Tibial artery (tissue), 4 donors: ENCODE measurements at places on chromosomes 16 and 17.

GRCh38 chr16:29696881-29697331 lies 17.9 kb downstream of the QPRT start:
- no peak for DNase-seq

DNA sequence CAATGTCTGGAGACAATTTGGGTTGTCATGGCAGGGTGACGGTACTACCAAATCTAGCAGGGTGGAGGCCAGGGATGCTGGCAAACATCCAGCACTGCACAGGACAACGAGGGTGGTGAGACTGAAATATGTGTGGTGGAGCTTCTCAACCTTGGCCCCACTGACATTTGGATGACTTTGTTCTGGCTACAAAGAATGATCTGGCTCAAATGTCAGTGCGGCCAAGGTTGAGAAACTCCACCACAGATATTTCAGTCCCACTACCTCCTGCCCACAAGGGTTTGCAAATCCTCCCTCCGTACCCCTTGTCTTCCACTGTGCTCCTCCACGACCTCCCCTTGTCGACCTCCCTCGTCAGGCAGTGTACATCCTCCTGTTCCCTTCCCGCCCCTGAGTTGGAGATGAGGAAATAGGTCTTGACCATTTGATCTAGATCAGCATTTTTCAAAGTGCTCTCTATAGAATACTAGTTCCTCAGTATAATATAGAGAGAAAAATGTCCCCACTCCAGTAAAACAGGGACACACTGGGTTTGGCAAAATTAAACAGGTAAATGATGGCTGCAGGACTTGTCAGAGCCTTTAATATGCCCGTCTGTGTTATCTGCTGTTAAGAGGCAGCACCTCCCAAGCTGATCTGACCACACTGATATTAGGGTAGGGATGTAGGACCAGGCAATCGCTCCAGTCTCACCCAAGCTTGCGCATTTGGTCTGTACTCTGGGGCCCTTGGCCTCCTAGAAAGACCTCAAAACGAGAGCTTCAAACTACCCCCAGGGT lies 6.8 kb downstream of the OSGIN1 start:
- no peak for DNase-seq

DNA sequence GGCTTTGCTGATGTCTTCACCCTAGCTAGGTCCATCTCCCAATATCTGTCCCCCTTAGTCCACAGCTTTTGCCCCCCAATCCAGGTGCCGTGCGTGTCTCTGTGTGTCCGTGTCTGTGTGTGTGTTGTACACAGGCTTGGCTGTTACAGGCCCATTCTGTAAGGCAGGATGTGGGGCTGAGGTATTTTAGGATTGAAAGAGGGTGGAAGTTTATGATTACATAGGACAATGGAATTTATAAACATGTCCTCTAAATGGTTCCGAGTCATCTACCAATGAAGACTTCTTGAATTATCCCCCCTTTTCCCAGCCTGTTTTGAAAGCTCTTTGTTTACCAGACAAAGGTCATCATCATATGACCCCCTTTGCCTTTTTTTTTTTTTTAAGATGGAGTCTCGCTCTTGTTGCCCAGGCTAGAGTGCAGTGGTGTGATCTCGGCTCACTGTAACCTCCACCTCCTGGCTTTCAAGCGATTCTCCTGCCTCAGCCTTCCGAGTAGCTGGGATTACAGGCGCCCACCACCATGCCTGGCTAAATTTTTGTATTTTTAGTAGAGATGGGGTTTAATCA lies 21.9 kb downstream of the ACE start:
- DNase-seq: no peak

GRCh38 chr17:74043976-74044375 lies 159.5 kb upstream of the RPL38 start:
- no peak for DNase-seq

- no peak for DNase-seq
These were observed 73.3 kb downstream of the ABCC1 start for GRCh38 chr16:16022683-16023064.

- no peak for DNase-seq
These were observed 16.6 kb downstream of the PLXDC1 start for GRCh38 chr17:39134878-39135277.

- no peak for DNase-seq
These were observed 177.1 kb downstream of the MSI2 start for GRCh38 chr17:57433452-57433851.

DNA sequence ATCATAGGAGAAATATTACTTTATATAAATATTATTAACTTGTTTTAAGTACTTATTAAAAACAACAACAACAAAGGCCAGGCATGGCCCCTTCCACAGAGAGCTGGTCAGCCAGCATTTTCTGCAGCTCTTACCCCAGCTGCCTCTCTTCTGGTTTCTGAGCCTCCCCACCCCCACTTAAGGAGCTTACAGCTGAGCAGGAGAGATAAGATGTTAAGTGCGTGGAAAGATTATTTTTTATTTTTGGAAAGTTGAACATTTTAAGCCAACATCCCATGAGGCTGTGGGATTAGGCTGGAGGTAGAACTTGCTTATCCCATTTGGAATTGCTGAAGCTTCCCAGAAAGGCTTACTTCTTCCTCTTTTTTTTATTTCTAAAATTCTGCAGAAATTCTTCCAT lies 401.2 kb downstream of the SEC14L1 start:
- DNase-seq: no peak

GRCh38 chr17:65794572-65794971 lies 233.1 kb upstream of the AXIN2 start:
- no peak for DNase-seq

- no peak for DNase-seq
These were observed 50.8 kb downstream of the MYO1D start for GRCh38 chr17:32826076-32826475.

- no peak for DNase-seq
These were observed 253.3 kb downstream of the SOX9 start for GRCh38 chr17:72373910-72374741.

GRCh38 chr16:68681038-68681437 lies 35.9 kb downstream of the CDH3 start:
- no peak for DNase-seq

- DNase-seq: no peak
These were observed 239.9 kb upstream of the DYNLRB2 start for GRCh38 chr16:80300876-80301275.

DNA sequence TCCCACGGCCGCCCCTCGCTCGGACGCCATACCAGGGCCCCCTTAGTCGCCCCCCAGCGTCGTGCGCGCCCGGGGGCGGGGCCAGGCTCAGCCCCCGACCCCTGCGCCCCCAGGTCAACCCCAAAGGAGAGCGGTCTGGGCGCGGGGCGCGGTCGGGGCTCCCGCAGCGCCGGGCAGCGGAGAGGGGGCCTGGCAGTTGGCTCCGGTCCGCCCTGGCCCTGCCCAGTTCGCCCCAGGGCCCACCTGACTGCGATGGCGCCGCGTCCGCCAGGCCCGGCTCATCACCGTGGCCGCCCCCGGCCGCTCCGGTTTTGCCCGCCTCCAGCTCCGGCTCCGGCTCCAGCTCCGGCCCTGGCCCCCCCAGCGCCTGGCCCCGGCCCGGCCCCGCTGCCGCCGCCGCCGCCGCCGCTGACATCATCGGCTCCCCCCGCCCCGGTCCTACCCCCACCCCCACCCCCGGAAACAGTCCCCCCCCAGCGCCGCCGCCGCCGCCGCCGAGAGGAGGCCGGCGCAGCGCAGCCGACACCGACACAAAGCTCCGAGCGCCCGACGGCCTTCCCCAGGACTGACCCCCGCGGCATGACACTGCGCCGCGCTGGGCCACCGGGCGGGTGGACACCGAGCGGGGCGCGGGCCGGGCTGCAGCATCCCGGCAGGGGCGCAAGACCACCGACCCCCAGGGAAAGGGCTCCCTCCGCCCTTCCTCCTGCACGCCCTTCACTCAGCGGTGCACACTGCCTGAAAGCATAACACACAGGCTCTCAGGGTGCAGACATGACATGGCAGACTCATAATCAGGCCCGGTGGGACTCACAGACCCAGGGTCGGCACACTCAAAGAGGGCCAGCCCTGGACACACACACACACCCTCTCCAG lies at the start of gene ZBTB4:
TSS of gene ZBTB4 (minus strand) at position 419 of the 876 bp plus-strand sequence. CDS start 12,830 bp downstream, outside the sequence.
- DNase-seq: peak; percentile 57

DNA sequence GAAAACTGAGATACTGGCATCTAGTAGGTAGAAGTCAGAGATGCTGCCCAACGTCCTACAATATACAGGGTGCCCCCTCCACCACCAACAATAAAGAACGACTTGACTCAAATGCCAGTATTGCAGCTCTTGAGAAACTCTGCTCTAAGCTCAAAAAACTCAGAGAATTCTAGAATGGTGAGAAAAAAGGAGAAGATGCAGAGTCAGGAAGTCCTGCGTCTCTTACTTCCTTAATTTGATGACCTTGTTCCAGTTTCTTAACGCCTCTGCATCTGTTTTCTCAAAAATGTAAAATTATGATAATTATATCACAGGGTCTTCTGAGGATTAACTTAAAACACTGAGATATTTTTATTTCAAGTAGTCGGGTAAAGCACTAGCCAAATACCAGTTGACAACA lies 1.7 kb upstream of the HSBP1 start:
- no peak for DNase-seq

GRCh38 chr16:84055366-84055765 lies 12.8 kb upstream of the SLC38A8 start:
- DNase-seq: no peak

DNA sequence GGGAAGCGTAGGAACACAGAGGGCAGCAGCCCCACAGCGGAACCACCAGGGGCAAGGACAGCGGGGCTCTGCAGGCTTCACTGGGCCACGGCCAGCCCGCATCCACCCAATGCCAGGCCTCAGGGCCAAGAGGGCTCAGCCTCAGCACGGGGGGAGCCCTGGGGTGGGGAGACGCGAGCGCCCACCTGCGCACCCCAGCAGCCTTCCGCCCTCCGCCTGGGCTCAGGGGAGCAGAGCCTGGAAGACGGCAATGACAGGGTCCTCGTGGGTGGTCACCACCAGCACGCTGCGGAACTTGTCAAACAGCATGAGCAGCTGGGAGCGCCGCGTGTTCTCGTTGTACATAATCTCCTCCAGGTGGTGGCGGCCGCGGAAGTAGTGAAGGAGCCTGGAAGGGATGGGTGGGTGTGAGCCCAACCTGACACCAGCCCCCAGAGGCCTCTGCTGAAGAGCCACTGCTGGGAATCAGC lies 8.5 kb downstream of the MPG start:
- DNase-seq: no peak

GRCh38 chr16:3485821-3486505 lies 9.3 kb downstream of the C16orf90 start:
- no peak for DNase-seq

- DNase-seq: no peak
These were observed 608.6 kb upstream of the GOT2 start for GRCh38 chr16:59342669-59343068.

DNA sequence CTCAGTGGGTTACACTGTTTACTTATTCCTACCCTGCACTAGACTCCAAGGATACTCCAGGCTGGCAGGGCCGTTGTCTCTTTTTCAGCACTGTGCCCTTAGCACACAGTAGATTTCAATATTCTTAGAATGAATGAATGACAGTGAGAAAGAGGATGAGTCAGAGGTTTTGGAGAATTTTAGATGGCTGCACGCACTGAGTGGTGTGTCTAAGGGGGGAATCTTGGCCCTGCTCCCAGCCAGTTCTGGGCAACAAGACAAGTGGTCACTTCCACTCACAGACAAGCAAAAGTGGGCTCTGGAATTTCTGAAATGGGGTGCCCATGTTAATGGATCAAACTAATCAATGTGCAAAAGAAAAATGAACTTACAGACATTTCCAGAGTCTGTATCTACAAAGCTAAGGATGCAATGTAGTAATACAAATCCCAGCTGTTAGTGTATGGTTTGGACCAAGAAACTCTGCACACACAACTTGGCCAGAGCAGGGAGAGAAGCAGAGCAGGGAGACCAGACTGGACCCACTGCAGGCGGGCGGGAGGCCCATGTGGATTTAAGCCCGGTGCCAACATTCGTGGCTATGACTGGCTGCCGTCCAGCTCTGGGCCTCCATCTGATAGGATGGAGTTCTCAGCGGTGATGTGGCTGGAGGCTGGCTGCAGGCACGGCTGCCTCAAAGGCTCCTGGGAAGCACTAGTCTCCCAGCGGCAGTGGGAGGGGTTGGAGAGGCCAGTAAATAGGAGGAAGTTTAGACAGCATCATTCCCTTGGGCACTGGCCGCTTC lies 95.6 kb upstream of the CDYL2 start:
- DNase-seq: peak; percentile 97

GRCh38 chr17:76000016-76000754 lies 470 bp upstream of the CDK3 start:
- DNase-seq: no peak

DNA sequence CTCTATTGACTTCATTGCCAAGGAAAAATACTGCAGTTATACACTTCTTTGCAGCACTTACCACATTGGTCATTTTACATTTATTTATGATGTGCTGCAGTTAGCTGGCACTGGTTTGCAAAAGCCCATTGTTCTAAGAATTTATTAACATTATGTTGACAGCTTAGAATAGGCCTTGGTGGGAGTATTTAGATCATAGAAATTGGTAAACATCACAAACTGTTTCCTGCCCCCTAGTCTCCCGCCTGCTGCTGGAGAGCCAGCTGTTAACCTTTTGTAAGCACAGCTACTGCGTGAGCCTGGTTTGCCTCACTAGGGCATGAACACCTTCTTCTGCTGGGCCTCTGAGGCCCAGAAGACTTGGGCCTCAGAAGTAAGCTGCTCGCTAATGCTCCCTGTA lies 651.4 kb upstream of the GOT2 start:
- DNase-seq: no peak

DNA sequence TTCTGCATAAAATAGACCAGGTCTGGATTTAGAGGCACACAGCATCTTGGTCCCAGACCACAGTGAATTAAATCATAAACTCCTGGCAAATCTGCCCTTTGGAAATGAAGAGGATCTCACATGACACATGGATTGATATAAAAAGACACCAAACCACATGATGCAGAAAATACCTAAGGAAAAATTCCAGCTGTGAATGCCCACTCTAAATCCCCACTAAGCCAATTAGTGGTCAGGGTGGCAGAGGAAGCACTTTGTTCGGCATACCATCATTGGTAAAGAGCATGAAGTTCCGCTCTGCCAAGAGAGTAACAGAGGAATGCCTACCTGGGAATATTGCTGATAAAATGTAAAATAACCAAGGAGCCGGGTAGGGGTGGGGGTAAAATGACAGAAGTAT lies 32.4 kb upstream of the NOL11 start:
- DNase-seq: no peak

DNA sequence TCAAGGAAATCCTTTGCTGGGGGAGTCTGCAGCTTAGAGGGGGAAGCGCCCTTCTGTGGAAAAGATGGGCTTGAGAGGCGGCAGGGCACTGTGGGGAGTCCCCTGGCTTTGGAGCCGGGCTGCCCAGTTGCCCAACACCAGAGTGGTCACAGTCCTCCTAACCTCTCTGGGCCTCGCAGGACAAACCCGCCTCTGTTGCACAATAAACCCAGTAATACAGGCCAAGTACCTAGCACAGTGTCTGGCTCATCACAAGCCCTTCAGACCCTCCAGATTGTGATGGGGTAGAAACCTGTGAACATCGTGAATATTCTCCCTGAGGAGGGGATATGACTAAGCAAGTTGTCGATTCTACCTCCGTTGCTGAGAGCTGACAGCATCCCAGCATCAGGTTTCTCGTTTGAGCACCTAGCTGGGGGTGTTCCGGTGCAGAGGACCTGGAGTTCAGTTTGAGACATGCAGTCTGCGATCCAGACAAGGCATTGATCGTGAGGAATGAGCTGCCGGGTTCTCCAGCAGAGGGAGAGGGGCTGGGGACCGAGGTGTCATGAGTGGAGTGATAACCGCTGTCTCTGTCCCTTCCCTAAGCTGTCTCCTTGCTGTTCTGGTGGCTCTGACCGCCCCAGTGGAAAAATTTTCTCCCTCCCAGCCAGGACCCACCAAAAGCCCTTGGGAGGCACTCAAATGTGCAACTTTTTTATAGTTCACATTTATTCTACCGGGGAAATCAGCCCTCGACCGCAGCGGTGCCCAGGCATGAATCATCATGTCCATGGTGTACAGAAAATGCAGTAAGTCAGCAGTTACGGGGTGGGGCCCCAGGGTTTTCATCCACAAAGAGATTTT lies 161.9 kb downstream of the WSCD1 start:
- no peak for DNase-seq
